PC-3 (cell line): ENCODE measurements at places on chromosomes 4 and X. TPM values are rescaled to one million over a fixed set of nuclear protein-coding genes. Genes with fewer than 3 reads are reported as not detected.
A peak's percentile ranks its signal among the peaks of the same experiment; 100 is the strongest.

- no peak overlapping the region for H3K27ac ChIP-seq
- no peaks in the 10 kb centered on the region for H3K27me3 ChIP-seq
- H3K36me3 ChIP-seq = no peaks in the 10 kb centered on the region
- H3K4me1 ChIP-seq = peaks cover 48% of the 10 kb centered on the region
- no peak for DNase-seq
These were observed 4.3 kb downstream of the IL15 start for GRCh38 chr4:141640696-141641095.

GRCh38 chrX:119501511-119502148 lies 33.4 kb downstream of the SLC25A5 start:
- H3K4me1 ChIP-seq = peaks cover 35% of the 10 kb centered on the region
- peak; percentile 47 for DNase-seq
- H3K27ac ChIP-seq = peak overlapping the region; percentile 100
- no peaks in the 10 kb centered on the region for H3K27me3 ChIP-seq

GRCh38 chrX:10755439-10756334 lies 135.3 kb upstream of the MID1 start:
- H3K27ac ChIP-seq = no peak overlapping the region
- no peak for DNase-seq
- H3K4me3 ChIP-seq = no peak overlapping the region
- peaks cover 12% of the 10 kb centered on the region for H3K4me1 ChIP-seq
- no peaks in the 10 kb centered on the region for H3K27me3 ChIP-seq
- no peaks in the 10 kb centered on the region for H3K36me3 ChIP-seq

GRCh38 chr4:85738721-85739120 lies 263.8 kb downstream of the ARHGAP24 start:
- H3K36me3 ChIP-seq = no peaks in the 10 kb centered on the region
- DNase-seq = no peak
- no peak overlapping the region for H3K4me3 ChIP-seq
- H3K4me1 ChIP-seq = peaks cover 12% of the 10 kb centered on the region; the same call in 1 of the 2 replicates

DNA sequence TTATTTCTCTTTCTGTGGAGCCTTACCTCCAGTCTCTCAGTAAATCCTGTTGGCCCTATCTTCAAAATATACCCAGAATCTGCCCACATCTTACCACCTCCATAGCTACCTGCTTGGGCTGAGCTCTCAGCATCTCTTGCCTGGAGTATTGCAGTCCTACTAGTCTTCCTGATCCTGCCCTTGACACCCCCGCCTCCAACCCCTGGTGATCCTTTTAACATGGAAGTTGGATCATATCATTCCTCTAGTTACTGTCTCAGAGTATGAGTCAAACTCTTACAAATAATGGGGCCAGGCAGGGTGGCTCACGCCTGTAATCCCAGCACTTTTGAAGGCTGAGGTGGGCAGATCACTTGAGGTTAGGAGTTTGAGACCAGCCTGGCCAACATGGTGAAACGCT lies 43.1 kb upstream of the SETD7 start:
- H3K4me3 ChIP-seq = no peak overlapping the region
- peaks cover 54% of the 10 kb centered on the region for H3K4me1 ChIP-seq
- peak overlapping the region; percentile 81 for H3K27ac ChIP-seq
- no peaks in the 10 kb centered on the region for H3K27me3 ChIP-seq

GRCh38 chr4:115883847-115884246 lies 770.4 kb upstream of the NDST4 start:
- H3K4me3 ChIP-seq = no peak overlapping the region
- no peaks in the 10 kb centered on the region for H3K4me1 ChIP-seq
- no peaks in the 10 kb centered on the region for H3K36me3 ChIP-seq

GRCh38 chrX:15664487-15665444 lies at the start of gene CLTRN:
Gene CLTRN (minus strand): TSS chrX:15664805. CDS start chrX:15664775, 30 bp downstream.
- H3K27me3 ChIP-seq = no peaks in the 10 kb centered on the region
- peak; percentile 82 for DNase-seq
- H3K4me3 ChIP-seq = peak within 1 kb of the TSS; percentile 60

- DNase-seq = no peak
- H3K4me3 ChIP-seq = no peak overlapping the region
- H3K27me3 ChIP-seq = no peaks in the 10 kb centered on the region
- no peaks in the 10 kb centered on the region for H3K36me3 ChIP-seq
- H3K27ac ChIP-seq = no peak overlapping the region
These were observed 34.1 kb upstream of the MXD4 start for GRCh38 chr4:2295900-2296442.

GRCh38 chr4:39341075-39341725 lies 25.0 kb downstream of the RFC1 start:
- H3K4me1 ChIP-seq = no peaks in the 10 kb centered on the region
- no peak overlapping the region for H3K27ac ChIP-seq
- no peaks in the 10 kb centered on the region; the same call in 1 of the 2 replicates for H3K36me3 ChIP-seq
- no peaks in the 10 kb centered on the region for H3K27me3 ChIP-seq
- no peak for DNase-seq
- H3K4me3 ChIP-seq = no peak overlapping the region

DNA sequence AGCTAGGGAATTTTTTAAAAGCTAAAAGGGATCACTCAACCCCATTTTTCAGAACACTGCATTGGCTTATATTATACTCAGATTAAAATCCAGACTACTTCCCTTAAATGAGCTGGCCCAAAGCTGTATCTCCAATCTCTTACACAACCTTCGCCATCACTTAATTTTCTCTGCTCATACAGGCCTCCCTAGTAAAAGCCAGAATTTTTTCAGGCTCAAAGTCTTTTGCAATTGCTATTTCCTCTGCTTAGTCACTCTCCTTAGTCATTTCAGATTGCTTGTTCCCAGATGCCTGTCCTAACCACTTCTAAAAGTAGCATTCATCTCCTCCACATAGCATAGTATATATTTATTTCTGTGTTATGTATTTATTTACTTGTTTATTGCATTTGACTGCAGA lies 1587.9 kb upstream of the ADGRL3 start:
- no peak overlapping the region for H3K27ac ChIP-seq
- no peak overlapping the region for H3K4me3 ChIP-seq
- peaks cover 14% of the 10 kb centered on the region for H3K4me1 ChIP-seq
- no peaks in the 10 kb centered on the region for H3K36me3 ChIP-seq
- peak; percentile 79 for DNase-seq
- no peaks in the 10 kb centered on the region for H3K27me3 ChIP-seq

DNA sequence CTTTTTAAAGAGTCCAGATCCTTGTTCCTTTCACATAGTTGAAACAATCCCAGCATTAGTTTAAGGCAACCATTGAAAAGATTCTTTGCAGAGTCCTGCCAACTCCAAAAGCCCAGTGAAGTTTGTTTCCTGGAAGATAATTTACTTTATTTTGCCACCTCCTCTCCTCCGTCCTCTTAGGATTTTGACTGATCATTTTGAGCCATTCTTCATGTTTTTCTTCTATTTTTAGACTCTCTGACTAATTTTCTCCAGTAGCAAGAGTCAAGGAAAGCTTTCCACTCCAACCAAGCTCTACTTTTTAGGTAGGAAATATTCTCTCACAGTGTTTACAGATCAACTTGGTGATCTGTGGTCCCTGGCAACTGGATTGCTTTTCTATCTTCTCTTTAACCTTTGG lies 10.3 kb downstream of the NCBP2L start:
- 0 out of 2 replicates have a peak, but pooled peaks cover under 1% of the 10 kb centered on the region for H3K27me3 ChIP-seq
- H3K27ac ChIP-seq = no peak overlapping the region
- no peaks in the 10 kb centered on the region for H3K4me1 ChIP-seq
- no peak for DNase-seq
- no peaks in the 10 kb centered on the region for H3K36me3 ChIP-seq

GRCh38 chrX:49845701-49846403 lies 16.7 kb downstream of the PAGE4 start:
- H3K4me1 ChIP-seq = no peaks in the 10 kb centered on the region
- H3K4me3 ChIP-seq = no peak overlapping the region
- no peak overlapping the region for H3K27ac ChIP-seq
- no peak for DNase-seq

Gene TSPAN6
- total RNA-seq = 35.2 and 47.4 TPM in 2 replicates

Gene SPANXC
- not detected in 2 replicates for total RNA-seq

Gene SCD5
- 3.4 and 3.8 TPM in 2 replicates for total RNA-seq

Gene GAGE1
- not detected in 2 replicates for total RNA-seq

Gene PGAM4
- not detected in 2 replicates for total RNA-seq
